ENCODE measurements at places on chromosomes 11 and 22.

DNA sequence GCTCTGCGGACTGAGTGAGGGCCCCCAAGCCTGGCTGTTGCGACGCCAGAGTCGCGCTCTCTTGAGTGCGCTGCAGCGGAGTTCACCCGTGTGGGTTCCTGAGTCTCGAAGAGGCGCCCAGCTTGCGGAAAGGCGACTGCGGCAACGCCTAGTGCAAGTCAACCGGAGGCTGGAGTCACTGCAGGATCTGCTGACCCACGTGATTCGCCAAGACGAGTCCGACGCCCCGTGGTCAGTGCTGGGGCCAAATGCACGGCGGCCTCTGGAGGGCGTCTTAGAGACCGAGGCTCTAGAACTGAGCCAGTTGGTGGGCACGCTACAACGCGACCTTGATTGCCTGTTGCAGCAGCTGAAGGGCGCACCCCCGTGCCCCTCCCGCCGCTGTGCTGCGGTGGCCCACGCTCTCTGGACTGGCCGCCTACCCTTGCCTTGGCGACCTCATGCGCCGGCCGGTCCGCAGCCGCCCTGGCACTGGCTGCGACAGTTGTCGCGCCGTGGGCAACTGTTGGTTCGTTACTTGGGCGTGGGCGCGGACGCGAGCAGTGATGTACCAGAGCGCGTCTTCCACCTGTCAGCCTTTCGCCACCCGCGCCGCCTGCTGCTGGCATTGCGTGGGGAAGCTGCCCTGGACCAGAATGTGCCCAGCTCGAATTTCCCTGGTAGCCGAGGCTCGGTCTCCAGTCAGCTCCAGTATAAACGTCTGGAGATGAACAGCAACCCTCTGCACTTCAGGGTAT, 32.6 kb downstream of the RRP8 start:
- DNase-seq = no peak

GRCh38 chr11:85988780-85989179, 80.1 kb downstream of the PICALM start:
- DNase-seq = no peak

DNA sequence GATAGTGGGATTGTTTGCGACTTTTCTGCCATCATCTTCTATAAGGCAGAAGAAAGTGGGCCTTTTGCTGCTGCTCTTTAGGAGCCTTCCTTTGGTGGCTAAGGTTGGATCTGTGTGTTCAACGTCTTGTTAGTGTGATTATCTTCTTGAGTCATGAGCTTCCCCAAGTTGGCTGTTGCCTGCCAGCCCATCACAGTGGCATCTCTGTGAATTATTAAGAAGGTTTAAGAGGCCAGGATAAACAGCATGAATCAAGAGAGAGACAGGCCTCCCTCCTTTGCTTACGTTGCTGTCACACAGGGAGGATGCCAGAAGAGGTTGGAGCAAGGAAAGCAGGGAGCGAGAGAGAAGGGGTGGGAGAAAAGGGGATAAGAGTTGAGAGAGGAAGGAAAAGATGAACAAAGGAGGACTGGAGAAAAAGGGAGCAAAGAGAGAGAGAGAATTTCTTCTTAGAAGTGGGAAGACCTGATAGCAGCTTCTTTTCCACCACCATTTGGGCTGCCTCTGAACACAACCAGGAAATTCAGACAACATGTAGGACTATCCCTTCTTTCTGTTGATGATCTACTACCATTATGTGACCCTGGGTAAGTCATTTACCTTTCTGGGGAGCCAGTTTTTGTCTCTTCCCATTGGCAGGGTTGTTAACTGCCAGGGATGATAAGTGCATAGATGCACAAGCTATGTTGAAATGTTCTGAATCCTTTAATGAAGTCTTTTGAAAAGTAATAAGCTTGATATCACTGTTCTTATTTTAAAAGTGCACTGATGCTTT, 126.5 kb downstream of the NAV2 start:
- no peak for DNase-seq

- no peak for DNase-seq
Measured at GRCh38 chr11:78065203-78065602, 1.5 kb downstream of the THRSP start.

DNA sequence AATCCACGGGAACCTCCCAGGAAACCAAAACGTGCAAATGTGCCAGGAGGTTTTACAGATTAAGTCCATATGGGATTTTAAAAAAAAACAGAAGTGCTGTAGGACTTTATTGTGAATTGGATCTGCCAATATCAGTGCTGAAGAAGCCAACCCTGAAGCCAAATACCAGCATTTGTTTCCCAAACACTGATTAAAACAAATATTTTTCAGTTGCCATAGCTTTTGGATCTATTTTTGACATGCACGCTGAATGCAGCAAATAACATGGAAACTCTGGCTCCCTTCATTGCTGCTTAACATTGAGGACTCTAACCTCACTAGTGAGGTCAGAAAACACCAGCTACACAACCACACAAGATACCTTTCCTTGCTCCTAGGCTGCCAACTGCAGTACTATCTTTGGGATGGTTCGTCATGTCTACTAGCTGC, 28.4 kb upstream of the SIK2 start:
- DNase-seq = no peak

- DNase-seq = no peak
Measured at GRCh38 chr11:19060629-19061028, at the start of gene MRGPRX2. MRGPRX2 (minus strand) TSS chr11:19060717; CDS start chr11:19056402, 4,315 bp downstream.

DNA sequence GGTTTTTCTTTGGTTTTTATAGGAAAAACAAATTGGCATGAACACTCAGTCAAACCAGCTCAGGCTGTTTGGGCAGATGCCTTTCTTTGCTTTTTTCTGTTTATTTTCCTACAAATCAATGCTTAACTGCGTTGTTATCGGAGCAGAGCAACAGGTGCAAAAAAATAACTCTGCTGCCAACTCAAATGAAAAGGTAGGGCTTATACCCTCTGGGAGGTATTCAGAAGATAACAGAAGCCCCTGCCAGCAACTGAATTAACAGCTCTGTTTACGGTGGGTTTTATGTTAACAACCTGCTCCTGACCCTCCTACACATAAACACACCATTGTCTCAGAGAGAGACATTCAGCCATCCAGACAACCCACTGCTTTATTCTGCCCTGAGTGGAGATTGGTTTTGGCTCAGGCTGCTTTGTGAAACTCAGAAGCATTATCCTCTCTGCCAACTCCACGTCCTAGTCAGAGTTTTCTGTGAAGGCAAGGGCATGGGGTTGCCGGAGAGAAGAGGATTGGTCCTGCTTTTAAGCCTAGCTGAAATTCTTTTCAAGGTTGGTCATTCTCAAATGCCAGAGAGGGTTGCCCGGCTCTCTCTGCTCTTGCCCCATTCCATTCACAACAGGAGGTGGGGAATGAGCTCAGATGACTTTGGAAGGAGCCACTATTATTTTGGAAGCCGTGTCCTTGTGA, 11.4 kb downstream of the EHF start:
- DNase-seq = no peak

DNA sequence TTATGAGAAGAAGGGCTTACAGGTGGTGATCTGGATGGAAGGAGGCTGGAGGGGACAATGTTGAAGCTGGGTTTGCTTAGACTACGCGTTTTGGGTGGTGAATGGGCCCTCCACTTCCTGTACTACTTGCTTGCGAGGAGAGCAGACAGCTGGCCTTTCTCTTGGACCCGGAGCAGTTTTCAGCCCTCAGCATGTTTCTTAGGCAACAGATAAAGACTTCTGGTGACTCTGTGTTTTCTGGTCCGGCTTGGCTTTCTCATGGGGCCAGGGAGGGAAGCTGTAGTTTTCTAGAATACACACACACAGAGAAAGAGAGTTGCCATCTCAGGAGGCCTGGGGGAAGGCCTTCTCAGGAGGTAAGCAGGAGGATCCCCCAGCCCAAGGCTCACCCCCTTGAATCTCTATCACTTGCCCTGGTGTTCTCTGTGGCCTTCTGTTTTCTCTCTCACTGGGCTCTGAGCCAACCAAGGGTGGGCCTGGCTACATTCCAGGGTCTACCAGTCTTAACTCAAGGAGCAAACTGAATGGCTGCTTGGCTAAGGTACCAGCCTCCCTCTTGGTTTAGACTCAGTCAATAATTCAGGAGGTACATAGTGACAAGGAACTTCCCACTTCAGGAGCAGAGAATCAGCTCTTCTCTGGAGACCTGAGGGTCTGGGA, 2.4 kb downstream of the CCS start:
- no peak for DNase-seq
